ENCODE measurements at places on chromosomes 16 and 17.

GRCh38 chr16:23141959-23142740, 7.1 kb downstream of the USP31 start:
- DNase-seq: no peak

DNA sequence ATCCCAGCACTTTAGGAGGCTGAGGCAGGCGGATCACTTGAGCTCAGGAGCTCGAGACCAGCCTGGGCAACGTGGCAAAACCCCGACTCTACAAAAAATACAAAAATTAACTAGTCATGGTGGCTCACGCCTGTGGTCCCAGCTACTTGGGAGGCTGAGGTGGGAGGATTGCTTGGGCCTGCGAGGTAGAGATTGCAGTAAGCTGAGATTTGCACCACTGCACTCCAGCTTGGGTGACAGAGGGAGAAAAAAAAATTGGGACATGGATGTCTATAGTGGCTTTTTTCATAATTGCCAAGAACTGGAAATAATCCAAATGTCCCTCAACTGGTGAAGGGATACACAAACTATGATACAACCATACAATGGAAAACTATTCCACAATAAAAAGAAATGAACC, 28.6 kb downstream of the OSBPL7 start:
- no peak for DNase-seq

GRCh38 chr17:7707858-7708750, 3.1 kb downstream of the EFNB3 start:
- no peak for DNase-seq

- no peak for DNase-seq
Measured at GRCh38 chr16:49017501-49017900, 264.1 kb downstream of the CBLN1 start.

- no peak for DNase-seq
Measured at GRCh38 chr17:82729479-82730260, 5.7 kb upstream of the FN3K start.

DNA sequence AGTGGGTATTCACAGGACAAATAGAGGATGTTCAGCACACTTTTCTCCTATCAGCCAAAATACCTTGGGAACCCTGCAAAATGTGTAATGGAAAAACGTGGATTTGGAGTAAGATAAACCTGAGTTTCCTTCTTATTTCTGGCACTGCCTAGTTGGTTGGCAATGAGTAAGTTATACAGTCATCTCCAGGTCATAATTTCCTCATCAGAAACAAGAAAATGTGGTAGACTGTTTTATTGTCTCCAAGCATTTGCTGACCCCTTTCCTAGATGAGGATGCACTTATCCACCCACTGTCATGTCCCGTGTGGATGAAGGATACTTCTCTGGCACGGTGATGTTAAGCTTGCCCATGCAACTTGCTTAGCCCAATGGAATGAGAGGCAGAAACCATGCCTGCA, 458.0 kb downstream of the KIF2B start:
- no peak for DNase-seq

- DNase-seq: no peak
Measured at GRCh38 chr17:80422981-80423380, 8.0 kb downstream of the ENDOV start.

GRCh38 chr16:4529085-4530060, 9.2 kb downstream of the CDIP1 start:
- no peak for DNase-seq

- no peak for DNase-seq
Measured at GRCh38 chr17:55152236-55152635, 112.5 kb upstream of the HLF start.

DNA sequence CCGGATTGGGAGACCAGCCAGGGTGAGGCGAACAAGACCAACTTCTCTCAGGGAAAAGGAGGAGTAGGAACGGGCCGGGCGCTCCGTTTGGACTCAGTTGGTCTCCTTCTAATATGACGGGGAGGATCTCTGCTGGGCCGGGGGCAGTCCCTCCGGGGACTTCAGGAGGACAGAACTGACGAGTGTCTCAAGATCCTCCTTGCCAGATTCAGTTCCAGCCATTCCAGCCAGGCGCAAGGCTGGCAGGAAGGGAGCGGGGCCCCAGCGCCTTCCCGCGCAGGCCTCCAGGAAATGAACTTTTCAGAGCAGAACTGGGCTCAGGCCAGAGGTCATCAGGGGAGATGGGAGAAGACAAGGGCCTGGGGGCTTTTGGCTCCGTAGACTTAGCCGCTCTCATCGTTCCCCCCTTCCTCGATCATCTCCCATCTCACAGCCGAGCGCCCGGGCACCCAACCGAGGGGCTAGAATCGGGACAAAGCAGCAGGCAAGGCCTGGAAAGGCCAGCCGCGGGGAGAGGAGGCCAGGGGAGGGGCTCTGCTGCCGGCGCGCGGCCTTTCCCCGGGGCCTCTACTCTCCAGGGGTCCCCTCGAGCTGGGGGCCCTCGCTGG, 1.6 kb downstream of the ZNF423 start:
- DNase-seq: no peak

DNA sequence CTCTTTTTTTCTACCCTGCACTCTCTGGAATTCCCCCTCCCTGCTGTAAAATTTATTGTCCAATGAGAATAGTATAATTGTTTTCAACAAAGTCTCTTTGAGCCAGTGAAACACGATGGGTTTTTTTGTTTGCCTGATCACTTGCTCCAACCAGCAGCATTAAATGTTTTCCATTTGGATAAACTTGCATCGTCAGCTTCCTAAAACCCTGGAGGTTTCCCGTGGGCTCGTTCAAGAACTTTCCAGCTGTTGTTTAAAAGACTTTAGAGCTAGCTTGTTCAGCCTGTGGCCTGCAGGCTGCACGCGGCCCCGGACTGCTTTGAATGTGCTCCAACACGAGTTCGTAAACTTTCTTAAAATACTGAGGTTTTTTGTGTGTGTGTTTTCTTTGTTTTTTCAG, 14.9 kb downstream of the NAGPA start:
- DNase-seq: no peak

DNA sequence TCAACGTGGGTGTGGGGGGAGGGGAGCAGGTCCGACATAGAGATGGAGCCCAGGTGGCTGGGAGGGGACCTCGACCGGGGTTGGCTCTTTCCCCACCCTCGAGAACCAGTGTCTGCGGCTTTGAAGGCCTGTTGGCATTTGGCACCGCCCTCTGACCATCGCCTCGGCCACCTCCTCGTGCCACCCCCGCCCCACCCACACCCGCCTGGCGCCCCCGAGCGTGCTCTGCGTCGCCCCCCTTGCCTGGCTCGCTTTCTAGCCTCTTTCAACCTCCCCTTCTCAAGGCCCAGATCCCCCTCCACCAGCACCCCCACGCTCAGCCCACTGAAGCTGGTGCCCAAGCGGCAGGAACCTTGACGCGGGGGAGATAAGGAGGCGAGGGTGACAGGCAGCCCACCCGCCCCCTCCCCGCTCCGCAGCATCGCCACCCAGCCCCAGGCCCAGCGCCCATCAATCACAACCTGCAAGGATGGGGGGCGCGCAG, 619 bp downstream of the CACNB1 start:
- DNase-seq: no peak

- no peak for DNase-seq
Measured at GRCh38 chr17:75695830-75696271, 25.4 kb upstream of the ITGB4 start.

- DNase-seq: no peak
Measured at GRCh38 chr16:84663433-84664101, 15.3 kb downstream of the KLHL36 start.

GRCh38 chr16:50395763-50396710, 27.2 kb upstream of the BRD7 start:
- DNase-seq: no peak

GRCh38 chr17:45843722-45844121, 959 bp upstream of the SPPL2C start:
- DNase-seq: no peak

- DNase-seq: no peak
Measured at GRCh38 chr17:66420961-66421371, 118.6 kb downstream of the PRKCA start.

- DNase-seq: no peak
Measured at GRCh38 chr17:42754782-42755181, 6.2 kb upstream of the RAMP2 start.

DNA sequence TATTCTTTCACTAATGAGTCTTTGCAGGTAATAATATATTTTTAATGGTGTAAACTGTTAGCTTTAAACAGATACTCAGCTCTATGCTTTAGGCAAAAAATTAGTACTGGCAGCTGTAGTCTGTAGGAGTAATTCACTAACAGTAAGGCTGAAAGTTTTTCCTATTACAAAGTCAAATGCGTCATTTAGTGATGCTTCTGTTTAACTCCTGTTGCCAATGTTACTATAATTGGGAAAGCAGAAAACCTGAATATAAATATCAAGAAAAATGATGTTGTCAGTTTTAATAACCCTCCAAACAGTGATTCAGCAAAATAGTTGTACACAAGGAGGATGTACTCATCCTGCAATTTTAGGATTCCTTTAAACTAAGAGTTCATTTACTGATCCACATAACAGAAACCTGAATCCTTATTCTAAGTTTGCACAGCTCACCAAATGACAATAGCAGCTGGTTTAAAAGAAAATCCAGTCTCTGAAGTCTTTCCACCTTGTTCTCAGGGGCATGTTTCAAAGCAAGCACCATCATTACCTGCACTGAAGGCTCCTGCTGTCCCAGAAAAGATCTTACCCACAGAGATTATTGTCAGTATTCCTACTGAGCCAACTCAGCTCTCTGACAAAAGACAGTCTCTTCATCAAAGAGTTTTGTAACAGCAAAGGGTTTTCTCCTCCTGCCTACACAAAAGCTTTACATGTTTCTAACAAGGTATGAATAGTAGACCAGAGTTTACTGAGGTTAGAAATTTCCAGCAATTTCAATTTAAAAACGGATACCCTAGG, 4.2 kb downstream of the CDR2 start:
- no peak for DNase-seq

DNA sequence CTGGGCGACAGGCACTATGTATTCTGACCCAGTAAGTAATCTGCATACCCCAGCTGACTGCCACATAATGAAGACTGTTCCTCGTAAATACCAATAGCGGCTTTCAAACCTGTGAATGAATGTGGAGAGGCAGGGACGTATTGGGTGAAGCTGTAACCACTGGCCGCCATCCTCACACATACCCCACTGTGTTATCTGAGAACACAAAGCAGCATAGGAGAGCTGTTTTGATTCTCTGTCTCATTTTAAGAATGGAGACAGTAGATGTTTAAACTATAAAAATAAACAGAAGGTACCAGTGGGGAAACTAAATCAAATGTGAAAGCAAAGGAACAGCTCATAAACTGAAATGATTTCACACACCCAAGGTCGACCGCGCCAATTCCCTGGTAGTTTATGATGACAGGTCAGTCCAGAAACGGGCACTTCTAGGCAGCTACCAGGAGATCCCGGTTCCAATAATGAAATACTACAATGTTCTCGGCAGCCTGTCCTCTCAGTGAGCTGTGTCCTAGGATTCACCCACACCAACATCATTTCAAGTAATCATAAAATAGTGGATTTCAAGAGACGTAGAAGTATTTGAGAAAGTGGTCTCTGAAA, 109.7 kb downstream of the ADCY9 start:
- DNase-seq: no peak

DNA sequence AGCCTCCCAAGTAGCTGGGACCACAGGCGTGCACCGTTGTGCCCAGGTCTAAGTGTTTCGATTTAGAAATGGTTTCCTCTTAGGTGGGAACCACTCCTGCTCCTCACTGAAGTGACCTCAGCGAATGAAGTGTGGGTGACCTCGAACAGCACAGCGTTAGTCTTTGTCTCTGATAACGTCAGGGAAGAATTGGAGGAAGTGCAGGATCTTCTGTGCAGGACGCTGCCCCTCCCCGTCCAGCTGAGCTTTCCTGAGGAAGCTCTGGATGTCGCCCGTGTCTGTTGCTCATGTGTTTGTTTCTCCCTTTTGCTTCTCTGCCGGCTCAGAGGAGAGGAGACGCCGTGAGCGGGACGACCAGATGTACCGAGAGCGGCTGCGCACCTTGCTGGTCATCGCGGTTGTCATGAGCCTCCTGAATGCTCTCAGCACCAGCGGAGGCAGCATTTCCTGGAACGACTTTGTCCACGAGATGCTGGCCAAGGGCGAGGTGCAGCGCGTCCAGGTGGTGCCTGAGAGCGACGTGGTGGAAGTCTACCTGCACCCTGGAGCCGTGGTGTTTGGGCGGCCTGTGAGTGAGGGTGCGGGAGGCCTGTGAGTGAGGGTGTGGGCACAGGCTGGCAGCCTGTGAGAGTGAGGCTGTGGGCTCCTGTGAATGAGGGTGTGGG, 15.6 kb downstream of the SPG7 start:
- no peak for DNase-seq

GRCh38 chr17:79954281-79955166, 81.1 kb downstream of the TBC1D16 start:
- no peak for DNase-seq

DNA sequence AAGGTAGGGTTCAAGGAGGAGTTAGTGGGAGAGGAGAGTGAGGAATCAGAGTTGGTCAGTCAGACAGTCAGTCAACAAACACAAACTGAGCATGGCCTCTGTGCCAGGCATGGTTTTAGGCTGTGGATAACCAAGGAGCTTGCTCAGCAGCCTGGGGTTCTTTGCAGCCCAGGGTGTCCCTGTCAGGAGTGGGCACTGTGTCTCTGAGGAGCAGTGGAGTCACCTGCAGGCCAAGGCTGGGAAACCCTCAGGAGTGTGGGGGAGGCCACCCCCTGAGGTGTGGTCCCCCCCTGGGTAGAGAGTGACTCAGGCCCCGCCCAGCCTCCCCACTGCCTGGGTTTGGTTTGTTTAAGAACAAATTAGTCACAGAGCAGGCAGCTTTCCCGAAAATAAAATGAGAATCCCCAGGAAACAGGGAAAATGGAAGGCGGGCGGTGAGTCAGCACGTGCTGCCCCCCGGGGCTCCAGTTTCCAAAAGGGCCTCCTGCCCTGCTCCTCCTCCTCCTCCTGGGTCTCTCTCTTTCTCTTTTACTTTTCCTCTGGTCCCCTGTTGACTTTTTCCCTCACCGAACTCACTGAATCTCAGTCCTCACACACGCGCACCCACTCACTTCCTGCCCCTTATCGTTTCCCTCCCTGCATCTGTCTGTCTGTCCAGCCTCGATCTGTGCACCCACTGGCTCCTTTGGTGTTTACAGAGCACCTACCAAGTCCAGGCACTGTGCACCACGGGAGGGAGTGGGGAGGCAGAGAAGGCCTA, 44.3 kb downstream of the SOCS3 start:
- DNase-seq: peak; percentile 54

- DNase-seq: no peak
Measured at GRCh38 chr17:66826856-66827255, 8.1 kb upstream of the CACNG5 start.

- DNase-seq: no peak
Measured at GRCh38 chr17:79977161-79977631, 58.5 kb downstream of the TBC1D16 start.

GRCh38 chr17:73933871-73934270, 269.6 kb upstream of the RPL38 start:
- DNase-seq: no peak
